ENCODE measurements at places on chromosomes 3 and 15. TPM values are rescaled to one million over a fixed set of nuclear protein-coding genes. Genes with fewer than 3 reads are reported as not detected.

DNA sequence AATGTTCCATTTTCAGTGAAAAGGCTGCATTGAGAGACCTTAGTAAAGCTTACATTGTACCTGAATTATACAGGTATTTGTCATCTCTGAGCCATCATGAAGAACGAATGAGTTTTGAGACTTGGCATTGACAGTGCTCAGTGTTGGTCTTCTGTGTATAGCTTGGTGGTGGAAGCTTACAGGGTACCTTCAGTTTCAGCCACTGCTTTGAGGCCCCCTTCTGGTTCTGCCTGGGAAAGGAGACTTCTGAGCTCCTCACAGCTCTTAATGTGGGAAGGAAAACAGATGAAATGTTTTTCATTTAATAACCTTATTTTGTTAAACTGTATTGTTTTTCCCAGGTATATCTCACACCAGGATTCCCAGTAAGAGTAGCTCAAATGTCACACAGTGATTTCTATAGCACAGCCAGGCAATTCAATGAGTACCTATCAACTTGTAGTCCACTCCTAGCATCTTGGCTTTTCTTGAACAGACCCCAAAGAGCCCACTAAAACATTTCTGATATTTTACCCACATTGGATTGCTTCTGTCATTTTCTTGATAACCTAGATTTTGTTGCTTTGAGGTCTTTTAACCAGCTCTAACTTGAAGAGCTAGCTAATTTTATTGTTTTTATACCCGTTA, 5.6 kb downstream of the SERPINI1 start:
- DNase-seq = no peak
- no peaks in the 10 kb centered on the region for H3K27me3 ChIP-seq
- no peaks in the 10 kb centered on the region for H3K36me3 ChIP-seq
- no peak overlapping the region for H3K4me3 ChIP-seq
- H3K27ac ChIP-seq = no peak overlapping the region
- no peaks in the 10 kb centered on the region for H3K4me1 ChIP-seq

- DNase-seq = no peak
- no peaks in the 10 kb centered on the region for H3K27me3 ChIP-seq
- no peak overlapping the region for H3K27ac ChIP-seq
- H3K36me3 ChIP-seq = no peaks in the 10 kb centered on the region
Observed at GRCh38 chr3:106768941-106769480, 608.2 kb upstream of the CCDC54 start.

GRCh38 chr15:67396114-67396513, 124.8 kb upstream of the C15orf61 start:
- H3K27ac ChIP-seq = no peak overlapping the region
- H3K27me3 ChIP-seq = no peaks in the 10 kb centered on the region

DNA sequence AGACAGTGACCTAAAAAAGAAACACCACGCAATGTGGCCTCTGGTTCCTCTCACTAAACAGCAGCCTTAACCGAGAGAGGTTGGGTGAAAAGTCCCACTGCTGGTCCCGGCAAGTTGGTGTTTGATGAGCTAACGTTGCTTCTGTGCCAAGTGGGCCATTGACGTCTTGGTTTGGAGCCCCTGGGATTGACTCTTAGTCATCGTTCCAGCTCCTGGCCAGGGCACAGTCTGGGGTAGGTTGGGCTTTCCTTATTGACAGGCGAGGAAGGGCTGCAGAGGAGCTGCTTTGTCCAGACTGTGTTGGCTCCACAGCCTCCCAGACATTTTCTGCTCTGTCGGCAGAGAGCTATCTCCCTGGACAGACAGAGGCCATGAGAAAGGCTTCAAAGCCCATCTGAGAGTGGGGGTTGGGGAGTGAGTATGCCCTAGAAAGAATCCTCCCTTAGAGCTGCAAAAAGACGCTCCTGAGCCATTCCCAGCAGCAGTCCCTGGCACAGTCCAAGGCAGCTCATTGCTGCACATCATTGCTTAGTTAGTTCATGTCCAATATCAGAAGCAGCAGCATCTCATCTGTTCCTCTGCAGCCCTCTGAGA, 28.6 kb upstream of the C3orf80 start:
- H3K4me1 ChIP-seq = no peaks in the 10 kb centered on the region
- no peaks in the 10 kb centered on the region for H3K36me3 ChIP-seq
- no peak overlapping the region for H3K4me3 ChIP-seq
- no peaks in the 10 kb centered on the region for H3K27me3 ChIP-seq

GRCh38 chr3:37174532-37175126, at the start of gene LRRFIP2:
Gene LRRFIP2, minus strand, starts transcription at chr3:37174582. Its CDS starts 25,599 bp downstream, at chr3:37148983.
- no peaks in the 10 kb centered on the region for H3K4me1 ChIP-seq
- no peaks in the 10 kb centered on the region for H3K36me3 ChIP-seq
- no peak for DNase-seq

The GOLGA8G gene
- not detected for total RNA-seq

The ADAMTSL3 gene
- 41.2 TPM for total RNA-seq
